Esophagus squamous epithelium (tissue), 5 donors: ENCODE measurements at places on chromosomes 5 and 9. TPM values are rescaled to one million over a fixed set of nuclear protein-coding genes. Genes with fewer than 3 reads are reported as not detected.

- no peak overlapping the region for H3K4me3 ChIP-seq
- H3K27ac ChIP-seq: no peak overlapping the region
- no peaks in the 10 kb centered on the region for H3K4me1 ChIP-seq
- no peaks in the 10 kb centered on the region for H3K36me3 ChIP-seq
These were observed 615.5 kb downstream of the RAB3C start for GRCh38 chr5:59198365-59198764.

DNA sequence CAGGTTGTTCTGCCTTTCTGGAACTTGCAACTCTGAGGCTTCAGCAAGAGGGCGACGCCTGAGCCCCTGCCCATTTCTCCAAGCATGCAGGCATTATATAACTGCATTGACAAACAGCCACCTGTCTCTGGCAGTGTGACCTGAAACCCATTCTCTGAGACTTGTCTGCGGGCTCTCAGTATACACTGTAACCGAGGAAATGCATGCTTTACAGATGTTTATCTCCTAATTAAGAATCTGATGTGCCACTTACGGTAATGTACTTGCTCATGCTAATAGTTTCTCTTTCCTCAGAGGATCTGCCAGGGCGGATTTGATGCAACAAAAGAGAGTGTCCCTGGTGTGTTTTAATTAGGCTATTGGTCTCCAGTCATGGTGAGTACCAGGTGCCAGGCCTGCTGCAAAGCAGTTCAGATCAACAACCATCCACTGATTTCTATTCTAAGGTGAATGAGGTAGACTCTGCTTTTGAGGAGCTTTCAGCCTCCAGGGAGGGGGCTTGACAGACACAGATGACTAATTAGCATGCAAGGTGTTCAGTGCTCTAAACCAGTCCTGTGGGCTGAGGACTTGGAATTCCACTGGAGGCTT is 593.7 kb upstream of the KLF4 start:
- no peaks in the 10 kb centered on the region for H3K27me3 ChIP-seq
- H3K4me1 ChIP-seq: no peaks in the 10 kb centered on the region
- no peak overlapping the region for H3K4me3 ChIP-seq
- H3K27ac ChIP-seq: no peak overlapping the region
- DNase-seq: no peak

- no peaks in the 10 kb centered on the region for H3K27me3 ChIP-seq
- H3K36me3 ChIP-seq: no peaks in the 10 kb centered on the region
- DNase-seq: no peak
- no peak overlapping the region for H3K4me3 ChIP-seq
- H3K27ac ChIP-seq: peak overlapping the region; percentile 52
- peaks cover 44% of the 10 kb centered on the region for H3K4me1 ChIP-seq
These were observed 4.7 kb downstream of the GNAQ start for GRCh38 chr9:78026947-78027346.

DNA sequence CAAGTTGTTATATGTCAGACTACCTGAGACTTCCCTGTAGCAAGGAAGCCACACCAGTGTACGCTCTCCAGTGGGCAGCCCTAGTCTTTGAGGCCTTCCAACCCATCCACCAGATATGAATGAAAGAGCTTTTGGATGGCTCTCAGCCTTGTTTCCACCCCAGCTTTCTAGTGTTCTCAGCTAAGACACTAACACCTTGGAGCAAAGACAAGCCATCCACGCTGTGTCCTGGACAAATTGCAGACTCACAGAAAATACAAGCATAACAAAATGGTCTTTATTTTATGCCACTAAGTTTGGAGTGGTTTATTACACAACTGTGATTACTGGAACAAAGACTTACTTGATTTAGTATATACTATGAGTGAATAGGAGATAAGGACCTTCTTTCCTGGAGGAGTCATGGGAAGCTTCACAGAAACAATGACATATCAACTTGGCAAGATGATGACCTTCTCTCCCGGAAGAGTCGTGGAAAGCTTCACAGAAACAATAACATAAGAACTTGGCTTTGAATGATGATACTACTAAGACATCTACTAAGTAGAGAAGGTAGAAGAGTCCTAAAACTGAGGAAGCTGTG is 134.0 kb upstream of the VCAN start:
- H3K27me3 ChIP-seq: no peaks in the 10 kb centered on the region
- no peaks in the 10 kb centered on the region for H3K36me3 ChIP-seq
- H3K4me3 ChIP-seq: no peak overlapping the region
- DNase-seq: no peak
- H3K27ac ChIP-seq: no peak overlapping the region
- no peaks in the 10 kb centered on the region for H3K4me1 ChIP-seq

DNA sequence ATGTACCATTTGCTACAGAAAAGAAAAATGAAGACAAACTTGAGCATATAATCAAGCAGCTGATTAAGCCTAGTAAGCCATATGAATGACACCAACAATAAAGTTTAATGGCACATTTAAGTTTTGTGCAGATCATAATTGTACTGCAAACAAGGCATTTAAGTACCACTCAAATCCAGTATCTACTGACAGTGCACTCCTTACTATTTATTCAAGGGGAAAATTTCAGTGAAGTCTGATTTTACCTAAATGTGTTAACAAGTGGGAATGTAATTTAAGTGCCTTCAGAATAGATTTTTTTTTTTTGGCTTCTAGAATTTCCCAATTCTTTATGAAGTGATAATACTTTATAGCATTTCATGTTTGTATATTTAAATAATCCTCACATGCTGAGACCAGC is 341.0 kb upstream of the POU5F2 start:
- no peak for DNase-seq
- no peaks in the 10 kb centered on the region for H3K36me3 ChIP-seq
- H3K4me3 ChIP-seq: no peak overlapping the region
- no peak overlapping the region for H3K27ac ChIP-seq
- no peaks in the 10 kb centered on the region for H3K4me1 ChIP-seq
- H3K27me3 ChIP-seq: no peaks in the 10 kb centered on the region

GRCh38 chr9:87535817-87536539 is 38.3 kb downstream of the DAPK1 start:
- H3K27me3 ChIP-seq: no peaks in the 10 kb centered on the region
- H3K36me3 ChIP-seq: no peaks in the 10 kb centered on the region
- H3K4me3 ChIP-seq: no peak overlapping the region
- peaks cover 16% of the 10 kb centered on the region for H3K4me1 ChIP-seq
- DNase-seq: no peak

DNA sequence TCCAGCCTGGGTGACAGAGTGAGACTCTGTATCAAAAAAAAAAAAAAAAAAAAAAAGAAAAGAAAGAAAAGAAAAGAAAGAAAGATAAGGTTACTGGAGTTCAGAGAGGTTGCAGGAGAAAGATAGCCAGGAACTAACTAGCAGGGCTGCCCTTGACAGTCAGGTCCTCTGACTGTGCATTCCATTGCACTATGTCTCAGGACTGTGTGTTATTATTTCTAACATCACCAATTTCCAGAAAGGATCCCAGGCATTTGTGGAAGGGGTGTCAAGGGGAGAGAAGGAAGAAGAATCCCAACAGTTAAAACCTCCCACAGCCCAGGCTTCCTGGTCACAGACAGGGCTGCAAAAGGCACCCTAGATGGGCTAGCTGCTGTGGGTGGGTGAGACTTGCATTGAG is 25.1 kb downstream of the KLF4 start:
- no peaks in the 10 kb centered on the region for H3K36me3 ChIP-seq
- no peaks in the 10 kb centered on the region for H3K27me3 ChIP-seq
- no peak for DNase-seq
- no peak overlapping the region for H3K4me3 ChIP-seq

DNA sequence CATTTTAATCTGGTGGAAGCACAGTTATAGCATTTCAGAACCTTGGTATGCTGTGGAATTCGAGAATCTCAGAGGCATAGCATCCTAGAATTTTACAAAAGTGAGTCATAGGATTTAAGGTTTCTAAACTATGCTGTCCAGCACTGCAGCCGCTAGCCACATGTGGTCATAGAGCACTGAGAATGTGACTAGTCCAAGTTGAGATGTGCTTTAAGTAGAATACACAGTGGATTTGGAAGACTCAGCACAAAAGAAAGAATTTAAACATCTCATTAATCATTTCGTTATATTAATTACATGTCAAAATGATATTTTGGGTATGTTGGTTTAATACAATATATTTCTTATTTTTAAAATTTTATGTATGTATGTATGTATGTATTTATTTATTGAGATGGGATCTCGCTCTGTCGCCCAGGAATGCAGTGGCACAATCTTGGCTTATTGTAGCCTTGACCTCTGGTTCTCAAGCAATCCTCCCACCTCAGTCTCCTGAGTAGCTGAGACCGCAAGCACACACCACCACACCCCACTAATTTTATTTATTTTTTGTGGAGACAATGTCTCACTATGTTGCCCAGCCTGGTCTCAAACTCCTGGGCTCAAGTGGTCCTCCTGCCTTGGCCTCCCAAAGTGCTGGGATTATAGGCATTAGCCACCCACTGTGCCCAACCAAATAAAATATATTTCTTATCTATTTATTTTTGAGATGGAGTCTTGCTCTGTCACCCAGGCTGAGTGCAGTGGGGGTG is 20.4 kb upstream of the RPS14 start:
- no peak for DNase-seq
- H3K4me1 ChIP-seq: peaks cover 20% of the 10 kb centered on the region
- no peaks in the 10 kb centered on the region for H3K27me3 ChIP-seq
- H3K36me3 ChIP-seq: no peaks in the 10 kb centered on the region
- no peak overlapping the region for H3K4me3 ChIP-seq
- H3K27ac ChIP-seq: no peak overlapping the region

DNA sequence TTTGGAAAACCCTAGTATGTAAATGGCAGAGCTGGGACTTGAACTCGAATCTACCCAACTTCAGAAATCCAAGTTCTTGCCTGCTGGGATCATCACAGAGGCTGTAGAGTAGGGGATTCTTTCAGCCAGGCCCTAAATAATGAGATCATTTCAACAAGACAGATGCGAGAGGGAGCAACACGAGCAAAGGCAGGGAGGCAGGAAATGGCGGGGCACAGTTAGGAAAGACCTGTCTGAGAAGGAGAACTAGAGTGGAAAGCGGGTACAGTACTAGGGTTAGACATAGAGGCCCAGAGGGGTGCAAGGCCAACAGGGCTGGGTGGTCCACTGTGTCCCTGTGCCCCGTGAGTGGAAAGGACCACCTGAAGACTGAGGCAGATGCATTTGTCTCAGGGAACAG is 46.1 kb downstream of the MVB12B start:
- H3K27me3 ChIP-seq: no peaks in the 10 kb centered on the region
- H3K4me3 ChIP-seq: no peak overlapping the region
- DNase-seq: no peak
- H3K4me1 ChIP-seq: peaks cover 10% of the 10 kb centered on the region
- peak overlapping the region; percentile 37 for H3K27ac ChIP-seq
- H3K36me3 ChIP-seq: no peaks in the 10 kb centered on the region

DNA sequence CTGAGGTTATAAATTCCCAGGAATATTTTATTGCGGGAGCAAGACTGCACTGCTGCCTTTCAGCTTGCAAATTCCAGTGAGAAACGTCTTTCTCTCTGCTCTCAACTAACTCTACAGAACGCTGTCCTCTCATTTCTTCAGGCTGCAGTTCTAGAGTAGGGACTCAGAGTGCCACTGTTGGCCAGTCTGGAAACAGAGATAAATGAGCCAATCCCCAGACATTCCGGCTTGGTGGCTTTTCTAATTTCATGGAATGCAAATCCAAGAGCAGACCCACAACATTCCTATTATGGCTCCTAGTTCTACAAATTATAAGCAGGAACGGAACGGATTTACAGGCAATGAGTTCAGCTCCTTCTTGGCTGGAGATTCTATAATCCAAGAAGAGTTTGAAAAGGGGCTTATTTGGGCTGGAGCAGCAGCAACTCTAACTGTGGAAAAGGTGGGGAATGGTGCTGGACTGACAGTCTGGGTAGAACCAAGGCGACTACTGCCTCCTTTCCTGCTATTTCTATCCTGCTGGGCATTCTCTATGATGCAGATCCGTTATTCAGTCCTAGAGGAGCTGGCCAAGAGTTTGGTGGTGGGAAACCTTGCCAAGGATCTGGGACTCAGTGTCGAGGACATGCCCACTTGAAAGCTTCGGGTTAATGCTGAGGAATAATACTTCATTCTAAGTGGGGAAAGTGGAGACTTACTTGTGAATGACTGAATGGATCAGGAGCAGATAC is 9.3 kb downstream of the PCDHGA12 start:
- H3K27me3 ChIP-seq: no peaks in the 10 kb centered on the region
- no peaks in the 10 kb centered on the region for H3K4me1 ChIP-seq
- H3K4me3 ChIP-seq: no peak overlapping the region
- H3K27ac ChIP-seq: no peak overlapping the region
- no peaks in the 10 kb centered on the region for H3K36me3 ChIP-seq
- no peak for DNase-seq

NIM1K gene
- total RNA-seq: not detected
